Stimulated activated CD4-positive, alpha-beta T cell treated with anti-CD3 and anti-CD28 coated beads, Interleukin-4, amount 100 ng/mL, for 1 hour (primary cell): ENCODE measurements at places on chromosomes 12 and 14.
A peak's percentile ranks its signal among the peaks of the same experiment; 100 is the strongest.

DNA sequence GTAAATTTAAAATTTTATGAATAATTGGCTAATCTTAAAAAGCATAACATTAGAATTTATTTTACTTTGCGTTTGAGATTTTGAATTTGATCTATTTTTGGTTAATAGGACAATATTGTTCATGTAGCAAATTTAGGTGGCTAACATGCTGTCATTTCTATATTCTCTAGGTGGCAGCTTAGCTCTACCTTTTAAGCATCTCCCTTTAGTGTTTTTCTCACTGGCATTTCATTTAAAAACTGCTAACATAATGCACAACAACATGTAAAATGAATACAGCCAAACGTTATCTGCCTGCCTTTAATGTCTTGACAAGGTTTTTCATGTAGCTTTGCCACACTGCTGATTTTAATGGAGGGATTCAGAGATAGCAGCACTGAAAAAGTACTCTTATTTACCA is 272.4 kb upstream of the FBXO33 start:
- DNase-seq, result no peak

DNA sequence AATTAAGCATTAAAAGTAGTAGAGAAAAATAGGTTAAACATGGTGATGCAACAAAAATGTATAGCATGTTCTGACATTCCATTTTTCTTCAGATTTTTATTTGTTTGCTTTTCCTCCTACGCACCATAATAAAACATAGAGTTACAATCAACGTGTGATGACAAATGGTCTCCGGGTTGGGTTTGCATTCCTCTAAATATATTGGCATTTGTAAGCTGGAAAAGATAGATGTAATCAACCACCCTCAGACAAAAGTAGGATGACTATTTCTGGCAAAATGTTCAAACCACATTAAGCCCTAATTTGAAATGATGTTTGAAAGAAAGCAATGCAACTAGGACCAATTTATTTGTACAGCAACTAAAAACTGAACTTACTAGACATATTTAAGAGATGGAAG is 58.4 kb downstream of the SLC25A21 start:
- DNase-seq, result no peak

- DNase-seq, result no peak
Measured at GRCh38 chr12:62718762-62719426, 216.1 kb downstream of the PPM1H start.

GRCh38 chr14:104996483-104996882 is 10.9 kb downstream of the CLBA1 start:
- no peak for DNase-seq

GRCh38 chr14:31702130-31702529 is 140.9 kb downstream of the NUBPL start:
- DNase-seq, result no peak

- no peak for DNase-seq
Measured at GRCh38 chr14:84535976-84536375, 994.0 kb upstream of the FLRT2 start.

DNA sequence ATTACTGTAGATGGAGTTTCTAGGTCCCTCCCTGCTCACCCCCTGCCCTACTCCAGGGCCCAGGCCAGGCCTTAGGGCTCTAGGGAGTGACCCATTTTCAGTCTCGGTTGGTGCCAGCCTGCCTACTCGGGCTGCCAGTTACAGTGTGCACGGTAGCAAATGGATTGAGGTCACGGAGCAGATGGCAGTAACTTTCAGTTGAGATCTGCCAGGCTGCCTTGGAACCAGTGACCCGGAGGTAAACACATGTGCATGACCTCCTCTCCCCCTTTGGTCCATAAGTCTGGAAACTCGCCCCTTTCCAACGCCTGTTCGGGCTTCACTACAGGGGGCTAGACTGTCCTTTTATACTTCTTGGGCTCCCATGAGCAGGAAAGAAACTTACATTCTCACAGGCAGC is 139.7 kb upstream of the TBX3 start:
- no peak for DNase-seq

DNA sequence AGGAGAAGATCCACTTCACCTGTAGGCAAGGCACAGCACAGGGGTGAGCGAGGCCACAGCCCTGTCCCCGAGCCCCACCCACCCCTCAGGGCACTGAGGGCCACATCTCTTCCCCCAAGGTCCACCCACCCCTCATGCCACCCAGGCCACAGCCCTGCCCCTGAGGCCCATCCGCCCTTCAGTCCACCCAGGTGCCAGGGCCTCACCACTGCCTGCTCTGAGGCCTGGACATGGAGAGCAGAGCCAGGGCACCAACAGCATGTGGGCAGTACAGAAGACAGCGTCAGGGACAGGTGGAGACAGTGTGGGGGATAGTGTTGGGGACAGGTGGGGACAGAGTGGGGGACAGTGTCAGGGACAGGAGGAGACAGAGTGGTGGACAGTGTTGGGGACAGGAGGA is 138.3 kb downstream of the TMEM121 start:
- DNase-seq, result no peak

GRCh38 chr12:54159589-54159988 is 29.2 kb downstream of the SMUG1 start:
- DNase-seq, result no peak

- DNase-seq, result no peak
Measured at GRCh38 chr14:86933460-86933859, 1059.5 kb downstream of the GALC start.

DNA sequence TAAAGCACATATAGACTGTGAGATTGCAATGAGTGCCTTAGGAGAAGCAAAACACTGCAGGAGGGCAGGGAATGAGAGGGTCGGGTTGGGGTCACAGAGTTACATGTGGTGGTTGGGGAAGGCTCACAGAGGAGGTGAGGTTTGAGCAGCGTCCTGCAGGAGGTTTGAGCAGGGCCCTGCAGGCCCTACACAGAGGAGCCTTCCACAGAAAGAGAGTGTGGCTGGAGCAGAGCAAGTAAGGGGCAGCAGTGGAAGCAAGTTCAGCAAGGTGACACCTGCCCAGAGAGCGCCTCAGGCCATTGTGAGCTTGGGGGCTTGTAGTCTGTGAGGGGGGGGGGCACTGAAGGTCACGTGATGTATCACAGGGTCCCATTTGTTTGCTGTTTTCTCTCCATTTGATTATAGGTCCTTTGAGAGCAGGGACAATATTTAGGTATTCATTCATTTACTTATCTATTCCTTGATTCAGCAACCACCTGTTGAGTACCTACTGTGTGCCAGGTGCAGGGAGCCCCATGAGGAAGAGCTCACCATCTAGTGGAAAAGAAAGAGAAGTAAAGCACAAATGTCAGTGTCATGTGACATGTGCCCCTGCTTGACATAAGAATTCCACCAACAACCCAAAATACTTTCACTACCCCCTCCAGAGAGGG is 56.6 kb downstream of the GALNT16 start:
- DNase-seq, result no peak

DNA sequence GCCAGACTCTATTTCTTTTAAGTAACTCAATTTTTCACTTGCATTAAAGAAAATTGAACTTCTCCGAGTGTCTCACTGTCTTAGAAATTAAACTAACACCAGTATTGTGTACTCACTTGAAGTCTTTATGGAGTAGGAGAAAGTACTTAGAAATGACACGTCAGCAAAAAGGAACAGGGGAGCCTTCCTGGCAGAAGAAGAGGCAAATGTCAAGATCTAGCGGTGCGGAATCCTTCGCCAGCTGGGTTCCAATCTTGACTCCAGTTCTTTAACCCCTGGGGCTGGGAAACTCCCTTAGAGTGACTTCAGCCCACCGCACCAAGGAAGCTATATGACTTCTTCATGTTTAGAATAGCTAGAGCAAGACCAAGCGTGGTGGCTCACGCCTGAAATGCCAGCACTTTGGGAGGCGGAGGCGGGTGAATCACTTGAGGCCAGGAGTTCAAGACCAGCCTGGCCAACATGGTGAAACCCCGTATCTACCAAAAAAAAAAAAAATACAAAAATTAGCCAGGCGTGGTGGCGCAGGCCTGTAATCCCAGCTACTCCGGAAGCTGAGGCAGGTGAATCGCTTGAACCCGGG is 34.4 kb downstream of the WBP11 start:
- DNase-seq, result peak; percentile 30

DNA sequence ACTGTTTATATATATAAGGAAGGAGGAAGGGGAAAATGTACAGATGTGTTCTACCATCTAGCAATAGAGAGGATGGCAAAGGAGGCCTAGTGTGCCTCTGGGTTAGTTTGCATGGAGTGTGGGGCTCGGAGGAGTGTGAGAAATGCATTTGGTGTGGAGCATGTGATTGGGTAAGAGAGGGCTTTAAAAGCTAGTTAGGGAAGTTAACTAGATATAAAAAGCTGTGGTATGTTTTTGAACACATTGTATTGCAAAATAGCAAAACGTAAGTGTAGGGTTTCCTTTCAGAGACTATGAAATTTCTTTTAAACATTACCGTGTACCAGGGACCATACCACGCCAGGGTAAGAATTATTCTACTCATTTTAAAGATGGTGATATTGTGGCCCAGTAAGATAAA is 53.3 kb upstream of the STXBP6 start:
- no peak for DNase-seq

DNA sequence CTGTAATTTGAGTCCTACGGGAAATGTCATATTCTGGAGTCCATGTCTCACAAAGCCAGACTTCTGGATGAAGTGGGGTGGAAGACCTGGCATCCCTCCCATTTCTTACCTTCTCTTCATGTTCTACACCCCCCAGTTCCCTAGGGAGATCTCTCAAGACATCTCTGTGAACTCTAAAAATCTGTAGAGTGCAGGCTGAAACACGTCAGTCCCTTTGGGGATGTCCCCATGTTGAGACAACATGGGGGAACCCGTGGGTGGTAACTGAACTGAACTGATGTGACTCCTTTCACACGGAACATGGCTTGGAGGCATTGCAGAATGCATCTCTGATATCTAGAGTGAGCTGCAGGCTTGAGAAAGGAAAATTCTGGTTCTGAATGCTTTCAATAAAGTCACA is 15.2 kb downstream of the SERPINA12 start:
- DNase-seq, result no peak

DNA sequence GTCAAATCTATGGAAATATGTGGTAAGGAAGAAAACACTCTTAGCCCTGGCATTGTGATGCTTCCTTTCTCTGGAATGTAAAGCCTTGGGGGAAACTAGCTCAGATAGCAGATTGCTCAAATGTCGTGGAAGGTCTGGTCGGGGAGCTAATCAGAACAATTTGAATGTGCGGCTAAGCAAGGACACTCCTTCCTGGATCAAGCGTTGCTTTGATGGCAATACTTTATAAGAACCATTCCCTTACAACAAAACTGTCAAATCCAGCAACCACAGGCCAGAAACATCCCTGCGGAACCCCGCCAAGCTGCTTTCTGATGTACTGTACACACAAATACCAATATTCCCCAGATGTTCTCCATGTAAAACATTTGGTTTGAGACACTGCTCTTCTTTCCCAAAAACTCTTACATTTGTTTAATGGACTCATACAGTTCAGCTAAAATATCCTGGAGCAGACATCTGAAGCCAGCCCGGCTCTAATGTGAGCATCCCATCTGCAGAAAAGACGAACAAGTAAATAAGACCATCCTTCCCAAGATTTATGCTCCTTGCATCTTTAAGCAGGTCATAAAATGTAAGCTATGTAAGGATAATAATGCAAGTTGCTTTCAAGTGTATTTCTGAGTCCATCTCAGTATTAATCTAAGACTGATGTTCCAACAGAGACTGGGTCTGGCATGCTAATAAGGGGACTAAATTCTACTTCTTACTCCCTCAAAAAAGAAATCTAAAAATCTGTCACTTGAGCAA is 20.2 kb downstream of the NUAK1 start:
- DNase-seq, result no peak

DNA sequence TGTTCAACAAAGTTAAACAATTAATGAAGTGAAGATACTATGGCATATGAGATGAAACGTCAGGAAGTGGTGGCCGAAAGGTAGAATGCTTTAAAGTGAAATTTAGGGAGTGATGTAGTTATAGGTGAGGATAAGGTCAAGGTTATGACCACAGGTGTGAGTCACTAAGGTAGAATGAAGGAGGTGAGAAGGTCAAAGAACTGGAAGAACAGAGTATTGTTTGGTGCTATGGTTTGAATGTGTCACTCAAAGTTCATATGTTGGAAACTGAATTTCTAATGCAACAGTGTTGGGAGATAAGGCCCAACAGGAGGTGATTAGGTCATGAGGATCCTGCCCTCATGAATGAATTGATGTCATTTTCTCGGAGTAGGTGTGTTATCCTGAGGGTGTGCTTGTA is 293.6 kb downstream of the NELL2 start:
- DNase-seq, result no peak

DNA sequence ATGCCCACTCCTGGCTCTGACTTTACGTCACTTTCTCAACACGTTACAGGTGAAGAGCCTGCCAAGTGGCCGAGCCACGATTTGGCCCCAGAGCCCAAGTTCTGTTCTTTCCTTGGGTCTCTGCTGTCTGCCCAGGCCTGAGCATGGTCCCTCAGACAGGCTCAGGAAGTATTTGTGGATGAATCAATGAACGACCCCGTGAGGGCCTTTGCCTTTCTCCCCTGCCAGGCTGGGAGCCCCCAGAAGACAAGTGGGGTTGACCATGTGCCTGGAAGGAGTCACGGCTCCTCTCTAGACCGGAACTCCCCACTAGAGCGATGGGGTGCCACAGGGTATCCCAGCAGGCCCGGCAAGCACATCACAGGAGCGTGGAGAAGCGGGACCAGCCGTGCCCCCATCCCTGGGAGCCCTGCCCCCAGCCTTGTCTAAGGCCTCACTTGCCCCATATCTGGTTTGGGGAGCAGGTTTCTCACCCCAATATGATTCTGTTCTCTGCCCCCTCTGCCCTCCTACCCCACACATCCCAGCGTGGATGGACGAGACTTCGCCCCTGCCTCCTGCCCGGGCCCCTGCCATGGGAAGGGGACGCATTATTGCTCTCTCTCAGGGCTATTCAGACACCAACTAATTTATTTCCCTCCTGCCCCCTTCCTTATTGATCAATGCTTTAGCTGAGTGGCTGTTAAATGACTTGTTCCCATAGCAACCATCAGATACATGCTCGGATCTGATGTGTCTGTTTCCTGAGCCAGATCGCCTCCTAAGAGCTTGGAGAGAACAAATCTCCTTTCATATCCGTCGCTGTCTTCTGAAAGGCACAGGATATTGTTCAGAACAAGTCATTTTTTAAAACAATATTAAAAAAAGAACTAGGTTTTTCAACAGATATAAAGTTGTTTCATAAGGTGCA is 69.0 kb downstream of the DIO3 start:
- no peak for DNase-seq

- no peak for DNase-seq
Measured at GRCh38 chr12:5524116-5524768, 92.3 kb downstream of the NTF3 start.

- DNase-seq, result no peak
Measured at GRCh38 chr14:30214014-30214413, 286.4 kb upstream of the PRKD1 start.

DNA sequence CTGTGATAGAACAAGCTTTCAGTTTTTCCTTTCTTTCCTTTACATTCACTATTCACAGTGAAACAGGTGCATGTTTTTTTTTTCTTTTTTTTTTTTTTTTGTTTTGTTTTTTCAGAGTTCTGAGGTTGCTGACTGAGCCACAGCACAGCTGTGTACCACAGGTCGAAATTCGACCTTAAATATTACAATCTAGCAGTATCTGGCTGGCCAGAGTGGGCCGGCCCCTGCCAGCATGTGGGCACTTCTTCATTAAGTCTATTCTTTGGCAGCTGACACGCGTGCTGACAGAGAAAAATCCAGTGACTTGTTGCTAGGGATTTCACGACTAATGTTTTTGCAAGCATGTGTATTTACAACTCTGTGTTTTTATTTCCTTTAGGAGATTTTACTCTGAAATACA is 33.9 kb downstream of the FBXO33 start:
- DNase-seq, result no peak

- no peak for DNase-seq
Measured at GRCh38 chr14:23076785-23077408, 18.0 kb downstream of the ACIN1 start.
